Activated T-cell treated with anti-CD3 and anti-CD28 coated beads, Interleukin-2, amount 50 U/mL, for 4 hours (primary cell): ENCODE measurements at places on chromosomes 11 and 22.

- no peak for DNase-seq
Observed at GRCh38 chr11:96763244-96763643, 373.4 kb downstream of the JRKL start.

DNA sequence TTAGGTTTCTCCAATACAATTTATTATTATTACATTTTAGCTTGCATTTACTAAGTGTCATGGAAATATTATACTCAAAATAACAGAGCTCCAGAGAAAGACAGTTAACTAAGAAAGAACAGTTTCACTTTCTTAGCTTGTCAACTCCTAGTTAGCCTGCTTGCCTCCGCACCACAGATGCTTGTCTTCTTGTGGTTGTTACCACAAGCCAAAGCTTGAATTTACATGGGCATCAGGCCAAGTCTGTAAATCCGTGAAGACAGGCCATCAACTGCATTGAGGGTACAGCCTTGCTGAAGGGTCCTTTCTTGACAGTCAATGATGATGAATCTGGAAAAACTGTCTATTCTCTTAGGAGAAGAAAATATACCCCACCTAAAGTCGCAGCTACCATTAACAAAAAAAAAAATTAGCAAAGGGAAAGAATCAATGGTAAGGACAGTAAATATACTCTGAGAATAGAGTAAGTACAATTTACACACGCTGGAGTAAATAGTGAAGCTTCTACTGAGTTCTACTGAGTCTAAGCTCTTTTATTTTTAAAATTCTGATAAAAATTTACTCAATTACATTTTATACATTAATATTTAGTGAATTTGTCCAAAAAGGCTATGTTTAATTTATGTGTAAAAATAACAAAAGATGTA, 15.6 kb upstream of the DENND5A start:
- peak; percentile 39 for DNase-seq

GRCh38 chr22:28542980-28543621, 136.5 kb downstream of the TTC28 start:
- no peak for DNase-seq

DNA sequence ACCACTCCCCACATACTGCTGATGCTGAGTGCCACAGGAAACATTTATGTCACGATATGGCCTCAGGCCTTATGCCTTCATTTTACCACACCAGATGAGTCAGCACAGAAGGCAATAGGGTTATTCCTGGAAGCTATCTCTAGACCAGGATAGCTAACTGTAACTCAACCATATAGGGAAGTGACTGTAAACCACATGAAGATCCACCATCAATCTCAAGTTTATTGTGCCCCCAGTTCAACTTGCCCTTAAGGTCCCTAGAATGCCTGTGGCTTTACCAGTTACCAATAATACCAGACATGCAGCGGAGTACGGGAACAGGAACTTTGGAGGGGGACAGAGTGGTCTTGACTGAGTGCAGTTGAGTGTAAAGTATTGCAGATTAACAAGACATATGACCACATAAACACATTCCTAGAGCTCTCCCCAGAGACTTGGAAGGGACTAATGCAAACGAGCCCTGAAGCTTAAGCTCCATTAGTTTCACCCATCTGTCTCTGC, 180.9 kb downstream of the KIF18A start:
- no peak for DNase-seq

DNA sequence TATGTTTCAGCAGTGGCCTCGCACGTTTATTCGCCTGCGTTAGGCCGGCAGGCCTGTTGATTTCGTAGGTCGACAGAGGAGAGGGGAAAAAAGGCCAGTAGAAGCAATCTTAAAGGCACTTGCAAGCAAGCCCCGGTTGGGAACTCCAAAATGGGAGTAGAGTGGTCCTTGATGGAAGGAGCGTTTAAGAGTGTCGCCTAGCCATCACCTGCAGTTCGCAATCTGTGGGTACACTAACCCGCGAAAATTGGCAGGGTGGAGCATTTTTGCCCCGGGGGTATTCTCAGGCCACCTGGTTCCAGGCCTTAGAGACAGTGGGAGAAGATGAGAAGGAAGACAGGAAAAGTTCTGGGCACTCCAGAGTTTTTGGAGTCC, 1.1 kb downstream of the EWSR1 start:
- DNase-seq = no peak

- DNase-seq = no peak
Observed at GRCh38 chr11:39365809-39366436, 2093.5 kb downstream of the LRRC4C start.

GRCh38 chr11:15551901-15552851, 437.5 kb downstream of the INSC start:
- DNase-seq = no peak

- no peak for DNase-seq
Observed at GRCh38 chr11:5232176-5232575, 2.1 kb downstream of the HBD start.

- DNase-seq = no peak
Observed at GRCh38 chr11:93330446-93330984, at the start of gene DEUP1. TSS of gene DEUP1 (plus strand) at chr11:93330742. CDS start at chr11:93332260, 1,518 bp downstream.

DNA sequence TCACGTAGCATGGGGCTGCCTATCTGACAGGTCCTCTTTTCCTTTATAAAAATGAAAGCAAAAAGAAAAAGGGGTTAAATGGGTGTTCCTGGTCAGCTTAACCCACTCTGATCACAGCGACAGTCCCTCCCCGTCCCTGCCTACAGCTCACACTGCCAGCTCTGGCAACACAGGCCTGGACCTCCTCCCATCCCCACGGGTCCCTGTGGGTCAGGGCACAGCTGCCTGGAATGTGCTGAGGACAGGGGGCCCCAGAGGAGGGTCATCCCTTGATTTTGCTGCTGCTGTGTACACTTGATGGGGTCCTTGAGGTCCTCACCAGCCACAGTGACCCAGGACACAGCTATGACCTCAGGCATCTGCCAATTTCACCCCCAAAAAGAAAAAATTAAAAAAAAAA, 29.6 kb upstream of the CYP2D6 start:
- DNase-seq = no peak

GRCh38 chr22:42881982-42882656, 25.0 kb upstream of the ARFGAP3 start:
- no peak for DNase-seq

GRCh38 chr22:22431271-22432220, 77.0 kb downstream of the ZNF280B start:
- peak; percentile 41 for DNase-seq

- DNase-seq = no peak
Observed at GRCh38 chr22:41480397-41480735, 11.4 kb downstream of the ACO2 start.

DNA sequence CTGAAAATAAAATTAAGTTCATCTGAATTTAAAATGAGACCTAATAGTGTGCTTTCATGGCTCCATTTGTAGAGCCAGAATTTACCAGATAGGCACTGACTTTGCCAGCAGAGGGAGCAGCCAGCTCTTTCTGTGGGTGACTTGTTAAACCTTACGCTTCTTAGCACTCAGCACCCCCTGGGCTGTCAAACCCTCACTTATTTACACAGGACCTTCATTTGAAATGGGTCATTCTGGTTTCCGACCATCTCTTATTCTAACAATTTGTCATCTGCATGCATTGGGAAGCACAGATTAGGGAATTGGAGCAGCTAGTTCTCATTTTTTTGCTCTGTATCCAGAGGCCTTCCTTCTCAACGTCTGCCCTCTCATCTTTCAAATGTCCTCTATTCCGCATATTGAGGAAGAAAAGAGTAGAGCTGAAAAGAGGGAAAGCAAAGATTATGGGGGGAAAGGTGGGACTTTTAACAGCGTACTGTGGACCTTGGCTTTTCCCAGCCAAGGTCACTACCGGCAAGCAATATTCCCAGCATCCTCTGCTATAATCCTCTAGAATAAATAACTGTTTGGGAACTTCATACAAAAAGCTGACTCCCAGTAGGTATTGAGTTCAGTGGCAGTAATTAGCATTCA, 3.1 kb downstream of the ASRGL1 start:
- peak; percentile 34 for DNase-seq

DNA sequence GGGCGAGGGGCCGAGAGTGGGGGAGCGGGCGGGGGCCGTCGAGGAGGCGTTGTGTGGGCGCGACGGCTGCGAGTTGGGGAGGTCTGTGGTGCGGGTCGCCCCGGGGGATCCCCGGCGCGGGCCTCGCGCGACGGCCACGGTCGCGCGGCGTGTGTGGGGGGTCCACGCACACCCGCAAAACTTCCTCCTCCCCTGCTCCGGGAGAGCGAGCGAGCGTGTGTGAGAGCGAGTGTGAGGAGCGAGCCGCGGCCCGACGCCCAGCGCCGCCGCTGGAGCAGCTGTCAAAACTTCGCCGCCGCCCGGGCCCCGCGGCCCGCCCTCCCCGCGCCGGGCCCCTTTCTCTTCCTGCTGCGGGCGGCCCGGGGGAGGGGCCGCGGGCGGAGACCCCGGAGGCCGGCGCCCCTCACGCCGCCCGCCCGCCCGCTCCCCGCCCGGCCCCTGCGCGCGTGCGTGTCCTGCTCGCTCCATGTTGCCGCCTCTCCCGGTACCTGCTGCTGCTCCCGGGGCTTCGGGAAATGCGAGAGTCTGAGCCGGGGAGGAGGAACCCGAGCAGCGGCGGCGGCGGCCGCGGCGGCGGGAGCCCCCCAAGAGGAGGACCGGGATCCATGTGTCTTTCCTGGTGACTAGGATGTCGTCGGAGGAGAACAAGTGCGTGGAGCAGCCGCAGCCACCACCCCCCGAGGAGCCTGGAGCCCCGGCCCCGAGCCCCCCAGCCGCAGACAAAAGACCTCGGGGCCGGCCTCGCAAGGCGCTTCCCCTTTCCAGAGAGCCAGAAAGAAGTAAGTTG, 9.0 kb upstream of the CCT8L2 start:
- no peak for DNase-seq

DNA sequence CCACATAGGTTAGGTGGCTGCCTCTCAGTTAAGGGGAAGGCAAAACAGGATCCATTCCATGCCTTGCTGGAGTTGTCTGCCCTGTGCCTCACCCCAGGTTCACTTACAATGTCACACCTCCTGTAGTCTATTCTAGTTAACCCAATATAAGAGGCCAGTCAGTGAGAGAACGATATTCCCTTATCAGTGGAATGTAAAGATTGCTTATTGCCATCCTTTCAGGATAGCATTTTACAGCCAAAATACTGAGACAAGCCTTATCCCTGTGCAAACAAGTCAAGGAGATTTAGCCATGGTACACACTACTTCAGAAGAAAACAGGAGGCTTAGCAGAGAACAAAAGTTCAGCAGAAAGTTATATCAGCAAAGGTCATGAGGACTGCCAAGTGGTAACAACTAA, 5.5 kb downstream of the CYP2R1 start:
- no peak for DNase-seq

GRCh38 chr22:16844529-16844928, 19.3 kb upstream of the XKR3 start:
- no peak for DNase-seq

- DNase-seq = no peak
Observed at GRCh38 chr22:21626073-21626734, 3.6 kb downstream of the YDJC start.

DNA sequence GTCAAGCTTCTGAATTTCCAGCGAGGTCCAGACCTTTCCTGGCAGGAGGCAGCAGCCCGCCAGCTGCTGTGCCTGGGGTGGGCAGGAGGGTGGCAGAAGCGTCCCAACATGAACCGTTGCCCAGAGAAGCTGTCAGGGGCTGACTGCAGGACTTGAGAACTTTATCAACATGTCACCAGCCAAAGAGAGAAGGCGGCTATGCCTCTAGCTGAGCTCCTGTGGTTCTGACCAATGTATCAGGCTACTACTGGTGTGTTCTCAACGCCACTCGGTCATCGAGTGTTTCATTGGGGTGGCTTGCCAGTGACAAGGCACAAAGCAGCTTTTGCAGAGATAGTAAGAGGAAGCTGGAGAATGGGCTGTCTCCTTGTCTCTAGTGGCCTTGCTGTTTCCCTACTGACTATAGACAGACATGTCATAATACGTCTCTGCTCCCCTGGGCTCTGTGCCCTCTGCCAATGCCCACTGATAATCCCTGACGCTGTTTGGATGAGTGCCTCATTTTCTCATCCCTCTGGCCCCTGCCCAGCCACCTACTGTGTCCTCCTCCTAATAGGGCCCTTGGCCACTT, 17.6 kb upstream of the ASCC2 start:
- no peak for DNase-seq

GRCh38 chr11:75583718-75584658, 21.9 kb downstream of the SERPINH1 start:
- DNase-seq = no peak

DNA sequence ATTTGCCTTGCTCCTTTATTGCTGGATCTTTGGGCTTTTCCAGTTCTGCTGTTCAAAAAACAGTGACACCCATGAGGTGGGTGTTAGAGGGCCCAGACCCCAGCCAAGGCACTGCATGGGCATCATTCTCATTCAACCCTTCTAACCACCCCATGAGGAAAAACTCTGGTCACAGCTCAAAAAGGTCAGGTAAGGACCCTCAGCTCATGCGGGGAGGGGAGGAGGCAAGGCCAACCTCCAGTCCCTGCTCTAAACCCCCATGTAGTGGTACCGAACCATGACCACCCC, 7.4 kb downstream of the GNB1L start:
- DNase-seq = no peak

DNA sequence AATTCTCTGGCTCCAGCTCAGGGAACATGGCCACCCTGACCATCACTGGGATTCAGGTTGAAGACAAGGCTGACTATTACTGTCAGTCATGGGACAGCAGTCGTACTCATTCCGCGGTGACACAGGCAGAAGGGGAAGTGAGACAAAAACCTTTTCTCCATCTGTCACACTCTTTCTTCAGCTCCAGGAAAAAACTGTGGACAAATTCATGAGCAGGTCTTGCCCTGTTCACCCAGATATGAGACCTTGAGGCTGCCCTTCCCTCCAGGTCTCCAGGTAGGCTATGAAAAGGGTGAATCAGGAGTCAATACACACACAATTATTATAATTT, 39.4 kb upstream of the GGTLC2 start:
- DNase-seq = no peak

DNA sequence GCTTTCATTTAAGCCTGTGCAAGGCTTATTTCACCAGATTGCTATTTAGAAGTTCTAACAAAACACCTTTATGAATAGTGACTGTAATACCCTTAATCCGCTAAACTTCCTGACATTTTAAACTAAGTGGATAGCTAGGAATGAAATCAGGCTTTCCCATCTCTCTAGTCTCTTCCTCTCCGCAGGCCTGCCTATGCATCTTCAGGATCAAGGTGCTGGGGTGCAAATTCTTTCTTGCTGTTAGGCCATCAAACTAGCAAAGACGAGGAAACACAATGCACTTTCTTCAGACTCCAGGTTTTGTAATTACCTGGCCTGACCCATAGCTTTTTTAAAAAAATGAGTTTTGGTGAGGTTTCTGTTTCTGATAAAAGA, 149.4 kb downstream of the DBX1 start:
- no peak for DNase-seq

GRCh38 chr11:103406357-103406756, 297.1 kb downstream of the DYNC2H1 start:
- DNase-seq = no peak

DNA sequence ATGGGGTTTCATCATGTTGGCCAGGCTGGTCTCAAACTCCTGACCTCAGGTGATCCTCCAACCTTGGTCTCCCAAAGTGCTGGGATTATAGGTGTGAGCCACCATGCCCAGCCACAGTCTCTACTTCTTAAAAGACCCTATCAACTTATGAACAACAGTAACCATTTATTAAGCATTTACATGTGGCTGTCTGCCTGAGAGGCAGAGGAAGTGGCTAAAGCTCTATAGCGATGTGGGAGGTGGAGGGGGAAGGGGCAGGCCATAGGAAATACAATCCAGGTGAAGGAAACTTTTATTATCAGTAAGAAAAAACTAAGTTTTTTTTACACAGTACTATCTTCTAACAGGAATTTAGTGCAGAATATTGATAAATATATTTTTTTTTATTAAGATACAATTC, 87.8 kb upstream of the PHOX2A start:
- no peak for DNase-seq
